Stimulated activated naive CD8-positive, alpha-beta T cell treated with anti-CD3 and anti-CD28 coated beads, Interleukin-15, Interleukin-2, amounts not matched to agents 100 U/mL and 50 U/mL, for 24 hours (primary cell): ENCODE measurements at places on chromosomes 4 and X.

- no peak for DNase-seq
Observed at GRCh38 chr4:139126898-139127297, 50.1 kb downstream of the ELF2 start.

DNA sequence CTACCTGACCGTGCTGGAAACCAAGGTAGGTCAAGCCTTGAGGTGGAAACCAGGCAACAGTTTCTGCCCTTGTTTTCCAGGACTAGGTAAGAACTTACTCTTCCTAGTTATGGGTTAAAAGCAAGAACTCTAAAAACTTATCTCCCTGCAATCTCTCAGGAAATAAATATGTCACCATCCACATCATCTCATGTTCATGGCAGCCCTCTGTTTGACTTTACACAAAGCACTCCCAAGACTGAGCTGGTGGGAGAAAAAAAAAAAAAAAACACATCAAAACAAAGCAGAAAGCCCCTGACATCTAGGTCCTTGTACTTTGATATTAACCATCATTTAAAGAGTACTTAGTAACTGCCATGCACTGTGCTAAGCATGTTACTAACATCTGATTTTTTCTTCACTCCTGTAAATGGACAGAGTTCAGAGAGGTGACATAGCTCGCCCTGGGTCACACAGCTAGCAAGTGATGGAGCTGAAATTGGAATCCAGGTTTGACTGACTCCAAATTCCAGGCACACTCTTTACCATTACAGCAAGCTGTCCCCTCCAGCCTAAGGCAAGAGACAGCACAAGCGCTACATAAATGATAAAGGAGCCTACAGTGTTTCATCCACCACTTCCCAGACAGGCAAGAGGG lies 102.8 kb upstream of the NOCT start:
- no peak for DNase-seq

GRCh38 chr4:32884198-32884597 lies 2164.0 kb downstream of the PCDH7 start:
- DNase-seq: no peak

DNA sequence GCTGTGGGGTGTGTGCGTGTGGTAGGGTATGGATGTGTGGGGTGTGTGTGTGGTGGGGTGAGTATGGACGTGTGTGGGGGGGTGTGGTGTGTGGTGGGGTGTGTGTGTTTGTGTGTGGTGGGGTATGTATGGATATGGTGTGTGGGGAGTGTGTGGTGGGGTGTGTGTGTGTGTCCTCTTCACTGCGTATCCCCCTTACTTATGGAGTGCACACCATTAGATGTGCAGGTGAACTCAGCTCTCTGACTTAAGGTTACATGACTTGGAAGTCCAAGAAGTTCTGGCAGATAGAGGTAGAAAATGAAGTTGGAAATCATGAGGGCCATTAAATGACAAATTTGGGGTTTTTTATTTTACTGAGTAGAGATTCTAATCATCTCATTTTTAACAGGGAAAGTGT lies 182.5 kb downstream of the PALLD start:
- DNase-seq: no peak

DNA sequence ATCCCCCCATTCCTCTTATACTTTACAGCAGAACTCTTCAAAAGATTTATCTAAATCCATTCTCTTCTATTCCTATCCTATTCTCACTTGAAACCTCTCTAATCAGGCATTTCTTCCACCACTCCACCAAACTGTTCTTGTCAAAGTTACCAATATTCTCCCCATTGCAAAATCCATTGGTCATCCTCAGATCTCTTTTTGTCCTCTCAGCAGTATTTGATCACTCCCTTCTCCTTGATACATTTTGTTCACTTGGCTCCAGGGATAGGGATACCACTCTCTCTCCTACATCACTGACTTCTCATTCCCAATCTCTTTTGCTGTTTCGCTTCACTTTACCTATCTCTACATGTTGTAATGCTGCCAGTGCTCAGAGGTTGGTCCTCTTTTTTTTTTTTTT lies 2.8 kb upstream of the MTMR8 start:
- no peak for DNase-seq

GRCh38 chrX:122445466-122445865 lies 738.6 kb upstream of the GRIA3 start:
- DNase-seq: no peak

DNA sequence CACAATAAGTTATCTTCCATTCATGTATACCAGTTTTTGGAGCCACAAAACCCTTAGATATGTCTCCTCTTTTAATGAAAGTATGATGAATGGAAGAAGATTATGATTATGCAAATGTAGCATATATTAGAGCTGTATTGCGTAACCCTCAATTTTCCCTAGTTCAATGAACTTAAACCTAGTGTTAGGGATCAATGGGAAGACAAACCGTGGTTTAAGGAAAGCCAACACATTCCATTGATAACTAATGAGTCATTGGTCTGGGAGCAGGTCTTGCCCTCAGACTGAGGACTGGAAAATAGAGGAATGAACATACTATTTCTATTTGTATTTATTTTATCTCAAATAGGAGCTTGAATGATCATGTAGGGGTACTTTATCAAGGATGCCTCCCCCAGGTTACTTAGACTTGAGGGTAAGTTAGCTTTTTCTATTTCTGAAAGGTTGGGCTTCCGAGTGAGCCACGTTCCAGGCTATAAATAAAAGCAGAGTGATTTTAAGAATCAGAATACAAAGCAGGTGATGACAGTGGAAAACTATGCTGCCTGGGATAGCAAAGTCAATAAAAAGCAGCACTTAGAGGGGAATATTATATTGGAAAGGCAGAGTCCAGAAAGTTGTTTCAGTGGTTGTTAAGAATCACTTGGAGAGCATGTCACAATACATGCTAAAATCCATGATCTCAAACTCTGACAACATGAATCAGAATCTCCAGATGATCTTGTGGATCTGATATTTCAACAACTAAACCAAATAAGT lies 356.0 kb downstream of the ADAM29 start:
- DNase-seq: no peak
